ENCODE measurements at places on chromosomes 3 and 15. TPM values are rescaled to one million over a fixed set of nuclear protein-coding genes. Genes with fewer than 3 reads are reported as not detected.

Gene SSUH2
- total RNA-seq, result 0.10 TPM

DNA sequence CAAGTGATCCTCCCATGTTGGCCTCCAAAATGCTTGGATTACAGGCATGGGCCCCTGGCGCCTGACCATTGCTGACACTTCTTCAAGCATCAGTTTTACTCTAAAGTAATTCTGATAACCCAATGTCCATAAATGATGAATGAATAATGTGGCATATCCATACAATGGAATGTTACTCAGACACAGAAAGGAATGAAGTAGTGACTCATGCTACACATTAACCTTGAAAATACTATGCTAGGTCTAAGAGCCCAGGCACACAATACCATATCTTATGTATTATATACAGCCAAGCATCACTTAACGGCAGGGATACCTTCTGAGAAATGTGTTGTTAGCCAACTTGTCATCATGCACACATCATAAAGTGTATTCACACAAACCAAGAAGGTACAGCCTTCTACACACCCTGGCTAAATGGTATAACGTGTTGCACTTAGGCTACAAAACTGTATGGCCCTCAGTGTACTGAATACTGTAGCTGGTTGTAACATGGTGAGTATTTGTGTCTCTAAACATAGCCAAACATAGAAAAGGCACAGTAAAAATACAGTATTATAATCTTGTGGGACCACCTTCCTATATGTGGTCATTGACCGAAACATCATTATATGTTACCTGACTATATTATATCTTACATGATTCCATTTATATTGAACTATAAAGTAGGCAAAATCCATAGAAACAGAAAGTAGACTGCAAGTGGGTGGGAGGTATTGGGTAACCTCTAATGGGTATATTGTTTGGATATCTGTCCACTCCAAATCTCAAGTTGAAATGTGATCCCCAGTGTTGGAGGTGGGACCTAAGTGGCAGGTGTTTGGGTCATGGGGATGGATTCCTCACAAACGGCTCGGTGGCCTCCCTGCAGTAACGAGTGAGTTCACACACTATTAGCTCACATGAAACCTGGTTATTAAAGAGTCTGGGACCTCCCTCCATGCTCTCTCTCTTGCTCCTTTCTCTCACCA lies 31.4 kb downstream of the MKRN2 start:
- DNase-seq, result no peak

GRCh38 chr3:157136647-157137387 lies 23.1 kb downstream of the CCNL1 start:
- DNase-seq, result no peak

GRCh38 chr3:190155752-190156151 lies 35.1 kb upstream of the P3H2 start:
- DNase-seq, result no peak

GRCh38 chr3:98812851-98813374 lies 49.8 kb downstream of the ST3GAL6 start:
- DNase-seq, result peak; percentile 48

GRCh38 chr15:73620078-73620477 lies 13.1 kb downstream of the NPTN start:
- no peak for DNase-seq
